Stimulated activated CD4-positive, alpha-beta T cell treated with anti-CD3 and anti-CD28 coated beads, Interleukin-4, amount 100 ng/mL, for 1 hour (primary cell): ENCODE measurements at places on chromosomes 12 and 14.

DNA sequence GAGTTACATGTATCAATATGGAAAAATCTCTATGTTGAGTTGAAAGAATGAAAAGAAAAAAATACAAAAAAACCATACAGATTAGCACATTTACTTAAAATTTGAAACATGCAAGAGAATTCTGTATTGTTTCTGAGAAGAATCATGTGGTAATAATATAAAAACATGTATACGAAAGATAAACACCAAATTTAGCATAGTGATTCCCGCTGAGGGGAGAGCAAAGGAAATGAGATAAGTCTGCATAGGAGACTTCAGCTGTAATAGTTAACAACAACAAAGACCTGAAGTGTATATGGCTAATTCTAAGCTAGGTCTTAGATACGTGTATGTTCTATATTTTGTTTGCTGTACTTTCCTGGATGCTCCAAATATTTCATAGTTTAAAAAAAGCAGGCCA is 46.5 kb downstream of the FNTB start:
- no peak for DNase-seq

DNA sequence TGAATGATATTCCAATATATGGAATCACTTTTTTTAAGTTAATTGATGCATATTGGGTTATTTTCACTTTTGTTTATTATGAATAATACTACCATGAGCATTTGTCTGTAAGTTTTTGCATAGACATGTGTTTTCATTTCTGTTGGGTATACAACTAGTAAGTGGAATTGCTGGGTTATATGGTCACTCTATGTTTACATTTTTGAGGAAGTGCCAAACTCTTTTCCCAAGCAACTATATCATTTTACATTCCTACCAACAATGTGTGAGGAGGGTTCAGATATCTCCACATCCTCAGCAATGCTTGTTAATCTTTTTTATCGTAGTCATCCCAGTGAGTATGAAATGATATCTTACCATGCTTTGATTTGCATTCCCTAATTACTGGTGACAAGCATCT is 64.0 kb downstream of the MON2 start:
- no peak for DNase-seq

DNA sequence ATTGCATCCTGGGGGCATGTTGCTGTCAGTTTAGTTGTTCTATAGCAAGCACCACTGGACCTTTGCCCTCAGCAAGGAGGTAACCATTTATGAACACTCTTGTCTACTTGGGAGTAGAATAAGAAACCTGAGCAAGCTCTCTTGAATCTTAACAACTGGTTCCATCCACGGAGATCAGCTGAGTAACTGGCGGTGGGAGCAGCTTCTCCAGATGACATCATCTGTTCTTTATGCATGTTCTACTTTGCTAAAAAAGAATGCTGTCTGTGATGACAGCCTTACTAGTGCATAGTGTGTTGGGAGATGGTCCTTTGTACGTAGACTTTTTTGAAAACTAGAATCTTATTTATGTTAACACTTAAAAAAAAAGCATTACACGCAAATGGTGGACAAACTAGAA is 17.7 kb downstream of the SLC4A8 start:
- DNase-seq = no peak

DNA sequence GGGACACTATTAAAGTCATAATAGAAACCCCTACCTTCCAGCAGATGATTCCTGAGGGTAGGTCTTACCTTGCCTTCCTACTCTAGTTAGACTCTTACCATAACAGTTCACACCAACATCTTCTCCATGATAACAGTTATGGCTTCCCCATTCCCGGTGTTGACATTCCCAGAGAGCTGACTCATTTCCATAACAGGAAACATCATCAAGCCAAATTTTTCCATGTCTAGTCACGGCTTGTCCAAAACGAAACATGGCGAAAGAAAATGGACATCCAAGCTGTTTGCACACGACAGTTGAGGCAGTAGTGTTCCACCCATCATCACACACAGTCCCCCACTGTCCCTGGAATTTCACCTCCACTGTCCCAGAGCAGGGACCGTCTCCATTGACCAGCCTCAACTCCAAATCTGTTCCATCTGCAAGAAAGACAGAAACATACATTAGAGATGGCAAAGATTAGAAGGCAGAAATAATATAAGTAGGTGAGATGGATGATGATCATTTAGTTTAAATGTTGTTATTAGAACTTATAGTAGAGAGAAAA is 10.6 kb downstream of the CD163L1 start:
- no peak for DNase-seq

GRCh38 chr12:16611146-16611545 is 5.2 kb upstream of the LMO3 start:
- DNase-seq = no peak

DNA sequence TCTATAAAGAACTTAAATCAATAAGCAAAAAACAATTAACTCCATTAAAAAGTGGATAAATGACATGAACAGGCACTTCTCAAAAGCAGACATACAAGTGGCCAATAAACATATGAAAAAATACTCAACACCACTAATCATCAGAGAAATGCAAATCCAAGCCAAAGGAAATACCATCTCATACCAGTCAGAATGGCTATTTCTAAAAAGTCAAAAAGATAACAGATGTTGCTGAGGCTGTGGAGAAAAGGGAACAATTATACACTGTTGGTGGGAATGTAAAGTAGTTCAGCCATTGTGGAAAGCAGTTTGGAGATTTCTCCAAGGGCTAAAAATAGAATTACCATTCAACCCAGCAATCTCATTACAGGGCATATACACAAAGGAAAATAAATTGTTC is 234.5 kb upstream of the PLXNC1 start:
- DNase-seq = no peak

GRCh38 chr14:29637411-29637810 is 290.2 kb downstream of the PRKD1 start:
- DNase-seq = no peak

GRCh38 chr12:119718141-119718540 is 50.2 kb downstream of the PRKAB1 start:
- no peak for DNase-seq

DNA sequence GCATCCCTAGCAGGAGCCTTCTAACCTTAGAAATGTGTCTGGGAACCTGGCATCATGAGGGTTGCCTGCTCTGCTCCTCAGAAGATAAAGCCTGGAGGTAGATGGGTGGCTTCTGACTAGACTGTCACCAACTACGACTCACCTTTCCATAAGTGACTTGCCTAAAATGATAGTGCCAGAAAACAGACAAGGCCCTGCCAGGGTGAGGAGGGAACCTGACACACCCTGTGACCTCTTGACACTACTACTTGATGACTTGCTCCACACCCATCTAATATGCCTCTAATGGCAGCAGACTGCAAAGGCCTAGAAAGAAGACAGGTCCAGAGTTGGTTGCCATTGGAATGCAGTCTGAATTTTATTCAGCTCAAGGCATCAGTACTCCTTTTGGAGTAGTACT is 9.4 kb downstream of the RNF41 start:
- DNase-seq = no peak

DNA sequence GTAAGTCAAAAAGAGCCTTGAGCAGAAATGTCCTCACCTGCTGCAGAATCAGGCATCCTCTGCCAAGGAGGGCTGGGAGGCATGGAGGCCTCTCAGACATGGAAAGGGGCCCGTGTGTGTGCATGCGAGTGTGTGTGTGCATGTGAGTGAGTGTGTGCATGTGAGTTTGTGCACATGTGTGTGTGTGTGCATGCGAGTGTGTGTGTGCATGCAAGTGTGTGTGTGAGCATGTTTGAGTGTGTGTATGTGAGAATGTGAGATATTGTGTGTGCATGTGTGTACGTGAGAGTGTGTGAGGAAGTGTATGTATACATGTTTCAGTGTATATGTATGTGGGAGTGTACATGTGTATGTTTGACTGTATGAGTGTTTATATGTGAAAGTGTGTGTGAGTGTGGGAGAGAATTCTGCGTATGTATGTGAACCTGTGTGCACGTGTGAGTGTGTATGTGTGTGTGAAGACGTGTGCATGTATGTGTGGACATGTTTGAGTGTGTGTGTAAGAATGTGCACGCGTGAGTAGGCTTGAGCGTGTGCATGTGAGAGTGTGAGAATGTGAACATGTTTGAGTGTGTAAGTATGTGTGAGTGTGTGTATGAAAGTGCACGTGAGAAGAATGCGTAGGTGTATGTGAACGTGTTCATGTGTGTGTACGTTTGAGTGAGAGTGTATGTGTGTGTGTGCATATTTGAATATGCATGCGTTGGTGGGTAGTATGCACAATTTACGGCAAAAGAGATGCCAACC is 90.8 kb downstream of the TBX5 start:
- DNase-seq = no peak

GRCh38 chr12:2008677-2009076 is 4.4 kb upstream of the DCP1B start:
- DNase-seq = no peak

DNA sequence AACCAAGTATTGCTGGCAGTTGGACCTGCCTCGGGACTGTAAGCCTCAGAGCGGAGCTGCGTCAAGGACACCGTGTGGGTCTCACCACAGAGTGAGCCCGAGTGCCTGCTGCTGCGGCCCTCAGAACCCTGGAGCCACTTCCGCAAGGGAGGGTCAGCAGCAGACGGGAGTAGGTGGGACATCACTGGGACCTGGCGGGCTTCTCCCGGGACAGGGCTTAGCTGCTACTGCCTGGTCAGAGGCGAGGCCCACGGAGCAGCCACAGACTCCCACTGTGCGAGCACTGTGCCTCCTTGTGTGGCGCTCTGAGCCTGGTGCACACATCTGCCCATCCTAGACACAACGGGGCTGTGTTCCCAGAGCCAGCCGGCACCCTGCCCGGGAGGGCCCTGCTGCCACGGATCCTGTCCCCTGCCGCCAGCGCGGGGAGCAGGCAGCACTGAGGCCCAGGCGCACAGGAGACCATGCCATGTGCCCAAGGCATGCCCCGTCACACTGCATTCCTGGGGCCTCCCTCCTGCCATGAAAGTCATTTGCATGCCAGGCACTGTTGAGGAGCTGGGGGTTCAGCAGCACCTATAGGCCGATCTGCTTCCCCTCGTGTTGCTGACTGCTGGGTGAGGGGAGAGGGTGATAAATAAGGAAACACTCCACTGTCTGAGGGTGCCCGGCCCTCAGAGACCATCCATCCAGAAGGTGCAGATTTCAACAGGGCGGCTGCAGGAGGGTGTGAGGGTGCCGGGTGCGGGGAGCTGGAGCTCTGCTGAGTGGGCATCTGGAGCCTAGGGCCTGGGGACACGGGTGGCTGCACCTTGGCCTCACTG is 10.0 kb downstream of the HIP1R start:
- DNase-seq = no peak

DNA sequence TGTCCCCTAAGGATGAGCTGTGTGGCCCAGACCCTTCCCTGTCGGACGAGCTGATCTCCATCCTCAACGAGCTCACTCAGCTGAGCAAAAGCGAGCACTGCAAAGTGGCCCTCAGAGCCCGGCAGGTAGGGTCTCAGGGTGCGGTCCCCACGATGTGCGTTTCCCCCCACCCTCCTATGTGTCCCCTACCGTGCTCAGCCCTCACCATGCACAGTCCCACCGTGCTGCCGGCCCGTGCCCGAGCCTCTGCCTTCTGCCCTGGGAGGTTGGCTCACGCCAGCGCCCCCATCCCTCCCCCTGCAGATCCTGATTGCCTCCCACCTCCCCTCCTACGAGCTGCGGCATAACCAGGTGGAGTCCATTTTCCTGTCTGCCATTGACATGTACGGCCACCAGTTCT is 86.6 kb downstream of the FOXN4 start:
- no peak for DNase-seq

GRCh38 chr14:45089813-45090212 is 5.9 kb downstream of the PRPF39 start:
- DNase-seq = no peak

- DNase-seq = no peak
Observed at GRCh38 chr12:20404576-20405346, 36.4 kb downstream of the PDE3A start.

GRCh38 chr12:53626702-53627169 is 554 bp upstream of the ATF7 start:
- no peak for DNase-seq

DNA sequence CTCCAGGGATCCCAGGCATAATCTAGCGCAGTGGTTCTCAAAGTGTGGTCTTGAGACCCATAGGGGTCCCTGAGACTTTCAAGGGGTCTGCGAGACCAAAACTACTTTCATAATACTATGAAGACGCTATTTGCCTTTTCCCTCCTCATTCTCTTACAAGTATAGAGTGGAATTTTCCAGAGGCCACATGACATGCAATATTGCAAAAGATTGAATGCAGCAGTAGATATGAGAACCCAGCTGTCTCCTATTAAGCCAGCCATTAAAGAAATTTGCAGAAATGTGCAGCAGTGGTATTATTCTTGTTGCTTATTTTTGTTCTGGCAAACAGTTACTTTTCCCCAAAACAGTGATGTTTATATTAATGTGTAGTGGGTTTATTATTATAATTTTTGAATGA is 62.8 kb downstream of the VWF start:
- no peak for DNase-seq

- DNase-seq = no peak
Observed at GRCh38 chr12:47048541-47048940, 30.9 kb upstream of the PCED1B start.

DNA sequence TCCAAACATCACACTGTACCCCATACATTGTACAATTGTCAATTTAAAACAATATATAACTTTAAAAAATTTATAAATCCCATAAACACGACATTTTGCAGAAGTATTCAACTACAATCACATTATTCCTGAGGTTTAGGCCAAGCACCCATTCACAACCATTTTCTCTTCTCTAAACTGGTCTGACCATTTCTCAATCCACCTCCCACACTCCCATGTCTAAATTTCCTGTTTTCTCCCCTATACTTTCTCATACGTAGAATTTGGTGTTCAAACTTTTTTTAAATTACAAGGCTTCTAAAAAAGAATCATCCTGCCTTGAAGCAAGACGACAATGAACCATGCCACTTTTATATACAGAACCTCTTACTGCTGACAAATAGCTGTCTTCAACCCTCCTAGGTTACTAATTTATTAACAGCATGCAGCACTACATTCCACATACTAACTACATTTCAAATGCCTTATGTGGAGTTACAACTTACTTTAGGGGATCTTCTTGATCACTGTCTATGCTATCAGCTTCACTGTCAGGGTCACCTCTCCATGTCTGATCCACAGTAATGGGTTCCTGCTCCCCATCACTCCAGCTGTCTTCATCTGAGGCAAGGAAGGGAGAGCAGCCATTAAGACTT is 3.4 kb downstream of the KANSL2 start:
- no peak for DNase-seq

- no peak for DNase-seq
Observed at GRCh38 chr12:6229224-6230218, 29.3 kb downstream of the CD9 start.

DNA sequence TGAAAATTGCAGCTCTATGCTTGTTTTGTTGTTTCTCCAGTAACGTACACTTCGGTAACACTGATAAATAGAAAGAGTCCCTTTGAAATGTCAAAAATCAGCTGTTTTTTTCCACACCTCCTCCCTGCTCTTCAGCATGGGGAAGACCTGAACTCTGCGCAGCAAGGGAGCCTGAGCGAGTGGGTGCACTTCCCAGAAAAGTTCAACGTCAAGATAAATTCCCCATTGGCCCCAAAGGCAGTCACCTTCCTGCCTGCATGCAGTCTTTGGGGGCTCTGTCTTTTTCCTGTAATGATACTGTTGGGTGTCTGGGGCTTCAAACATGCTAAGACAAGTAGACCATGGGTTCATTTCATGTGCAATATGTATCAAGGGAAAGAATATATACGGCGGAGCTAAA is 8.8 kb upstream of the FOXG1 start:
- DNase-seq = no peak
